ENCODE measurements at places on chromosomes 6 and 20.

DNA sequence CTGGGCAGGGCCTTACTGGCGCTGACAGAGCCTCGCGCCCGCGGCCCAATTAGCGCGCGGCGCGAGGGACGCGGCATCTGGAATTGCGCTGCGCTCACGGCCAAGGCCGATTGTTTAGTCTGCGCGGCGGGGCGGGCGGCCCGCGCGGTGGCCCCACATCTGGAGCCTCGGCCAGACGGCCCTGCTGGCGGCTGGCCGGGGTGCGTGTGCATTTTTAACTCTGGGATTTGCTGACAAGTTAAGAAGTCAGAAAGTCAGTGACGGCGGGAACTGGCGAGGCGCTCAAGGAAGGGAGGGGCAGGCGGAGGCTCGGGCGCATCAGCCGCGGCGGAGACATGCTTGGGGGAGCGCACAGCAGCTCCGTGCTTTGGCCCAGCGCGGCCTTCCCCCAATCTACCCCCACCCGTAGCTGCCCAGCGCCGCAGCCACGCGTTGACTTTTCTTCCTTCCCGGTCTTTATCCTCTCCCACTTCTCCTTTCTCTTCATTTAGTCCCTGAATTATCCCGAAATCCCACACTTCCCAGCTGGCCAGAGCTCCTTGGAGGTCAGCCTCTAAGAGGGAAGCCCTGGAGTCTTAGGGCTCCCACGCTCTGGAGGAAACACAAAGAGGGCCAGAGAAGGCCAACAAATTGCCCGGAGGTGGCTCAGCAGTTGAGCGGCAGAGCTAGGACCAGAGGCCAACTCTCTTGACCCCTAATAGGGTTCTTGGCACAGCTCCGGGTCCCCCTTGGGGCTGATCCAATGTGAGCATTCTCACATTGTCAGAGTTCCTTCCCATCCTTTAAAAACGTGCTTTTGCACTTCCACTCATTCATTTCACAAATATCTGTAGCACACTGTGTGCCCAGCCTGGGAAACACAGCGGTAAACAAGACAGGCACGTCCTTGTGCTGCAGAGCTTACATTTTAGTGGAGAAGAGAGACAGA lies 40.8 kb upstream of the FOXP4 start:
- peak; percentile 46 for DNase-seq

DNA sequence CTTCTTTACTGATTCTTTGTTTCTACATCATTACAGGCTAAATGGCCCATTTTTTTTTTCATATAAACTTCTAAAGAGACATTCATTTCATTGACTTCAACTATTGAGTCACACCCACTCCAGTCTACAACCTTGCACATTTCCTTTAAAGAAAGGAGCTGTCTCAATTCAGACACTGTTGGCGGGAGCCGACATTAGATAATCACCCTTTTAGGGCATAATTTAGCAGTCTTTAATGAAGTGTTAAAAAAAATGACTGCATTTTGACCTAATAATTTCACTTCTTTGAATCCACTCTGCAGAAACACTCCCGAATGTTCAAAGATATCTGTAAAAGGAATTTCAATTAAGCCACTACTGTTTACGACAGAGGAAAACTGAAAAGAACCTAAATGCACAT lies 1.5 kb downstream of the EPM2A start:
- DNase-seq, result no peak

GRCh38 chr6:65538644-65539043 lies 168.4 kb downstream of the EYS start:
- DNase-seq, result no peak

- DNase-seq, result no peak
Observed at GRCh38 chr6:157110607-157111006, 212.7 kb downstream of the TMEM242 start.

GRCh38 chr6:115668781-115669180 lies 391.9 kb downstream of the FRK start:
- no peak for DNase-seq

- DNase-seq, result no peak
Observed at GRCh38 chr20:29689411-29690225, 1567.8 kb upstream of the DEFB115 start.

- peak; percentile 73 for DNase-seq
Observed at GRCh38 chr6:156427345-156427744, 349.8 kb upstream of the ARID1B start.

GRCh38 chr6:24646771-24647170 lies 780 bp upstream of the KIAA0319 start:
- no peak for DNase-seq

GRCh38 chr6:130115036-130115435 lies 96.7 kb downstream of the L3MBTL3 start:
- DNase-seq, result no peak

DNA sequence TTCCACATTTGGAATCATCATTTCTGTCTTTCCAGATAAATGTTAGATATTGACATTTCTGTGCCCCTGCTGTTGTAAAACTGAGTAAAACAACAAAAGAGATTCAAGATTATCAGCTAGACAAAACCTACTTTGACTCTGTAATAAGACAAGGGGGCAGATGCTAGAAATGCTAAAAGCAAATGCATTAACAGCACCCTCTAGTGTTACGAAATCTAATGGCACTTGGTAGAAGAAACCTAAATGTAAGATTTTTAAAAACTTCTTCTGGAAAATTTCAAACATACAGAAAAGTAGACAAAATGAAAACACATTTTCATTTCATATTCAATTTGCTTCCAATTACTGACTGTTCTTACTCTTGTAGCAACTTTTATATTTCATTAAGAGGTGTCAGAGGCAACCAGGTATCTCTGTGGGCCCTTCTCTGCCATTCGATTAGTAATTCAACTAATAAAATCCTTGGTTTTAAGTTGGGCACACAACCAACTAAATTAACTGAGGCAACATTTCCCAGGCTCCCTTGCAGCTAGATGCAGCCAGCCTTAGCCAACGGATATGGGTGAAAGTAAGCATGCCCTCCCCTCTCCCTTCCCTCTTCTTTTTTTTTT lies 45.0 kb downstream of the SLC23A2 start:
- no peak for DNase-seq

- no peak for DNase-seq
Observed at GRCh38 chr6:154039231-154039842, at the start of gene OPRM1. OPRM1 (plus strand) TSS chr6:154039240; CDS start chr6:154039545, 305 bp downstream.

- DNase-seq, result no peak
Observed at GRCh38 chr6:159071843-159072769, 27.3 kb upstream of the TAGAP start.

DNA sequence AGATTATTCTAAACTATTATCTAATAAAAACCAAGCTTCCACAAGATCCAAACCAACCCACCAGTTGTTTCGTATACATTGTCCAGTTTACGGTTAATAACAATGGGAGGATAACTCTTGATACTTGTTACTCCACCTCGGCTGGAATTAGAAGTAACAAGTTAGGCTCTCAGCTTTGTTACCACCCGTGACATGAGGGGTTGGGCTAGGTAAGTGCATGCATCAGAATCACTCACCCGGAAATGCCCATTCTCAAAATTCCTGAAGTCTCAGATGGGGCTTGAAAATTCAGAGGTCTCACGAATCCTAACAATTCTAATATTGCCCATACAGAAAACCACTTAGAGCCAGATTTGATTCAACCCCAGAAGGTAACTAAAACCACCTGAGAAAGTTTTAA lies 27.0 kb upstream of the SERPINB1 start:
- DNase-seq, result no peak

DNA sequence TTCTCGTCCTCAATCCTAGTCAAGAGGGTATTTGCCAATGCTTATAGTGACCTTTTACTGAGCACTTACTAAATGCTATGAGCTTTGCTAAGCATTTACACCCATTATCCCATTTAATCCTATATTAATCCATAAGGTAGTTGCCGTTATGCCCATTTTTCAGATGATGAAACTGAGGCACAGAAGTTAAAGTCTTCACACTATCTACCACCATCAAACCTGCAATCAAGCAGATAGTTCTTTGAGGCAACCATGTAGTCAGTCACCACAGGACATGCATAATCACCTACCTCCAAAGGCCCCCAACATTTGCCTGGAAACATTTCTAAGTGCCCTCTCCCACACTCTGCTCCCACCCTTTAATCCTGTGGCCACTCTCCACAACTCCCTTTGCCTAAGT lies 149.6 kb downstream of the LY86 start:
- no peak for DNase-seq

GRCh38 chr6:92132457-92132856 lies 1286.9 kb downstream of the EPHA7 start:
- no peak for DNase-seq

DNA sequence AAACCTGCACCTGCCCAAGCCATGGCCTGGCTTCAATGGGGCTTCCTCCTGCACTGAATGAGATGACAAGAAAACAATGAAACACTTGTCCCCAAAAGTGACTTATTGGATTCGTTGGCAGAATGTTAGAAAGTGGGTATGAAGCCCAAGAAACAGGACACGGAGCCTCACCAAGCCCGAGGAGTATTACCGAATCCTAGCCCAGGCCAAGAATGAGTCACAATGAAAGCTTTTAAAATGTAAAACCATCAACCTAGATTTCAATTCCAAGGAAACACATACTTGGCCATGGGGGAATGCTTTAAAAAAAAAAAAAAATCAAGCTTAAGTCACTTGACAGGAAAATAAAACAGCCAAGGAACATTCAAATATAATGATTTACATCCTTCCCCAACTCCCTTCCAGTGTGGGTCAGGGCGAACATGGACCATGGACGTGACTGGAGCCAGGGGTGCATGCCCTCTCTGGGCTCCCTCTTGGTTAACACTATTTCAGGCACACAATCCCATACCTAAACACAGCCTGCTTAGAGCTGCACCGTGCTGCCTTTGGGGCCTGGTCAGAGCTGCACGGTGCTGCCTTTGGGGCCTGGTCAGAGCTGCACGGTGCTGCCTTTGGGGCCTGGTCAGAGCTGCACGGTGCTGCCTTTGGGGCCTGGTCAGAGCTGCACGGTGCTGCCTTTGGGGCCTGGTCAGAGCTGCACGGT lies 3.1 kb upstream of the STX16 start:
- DNase-seq, result peak; percentile 62

DNA sequence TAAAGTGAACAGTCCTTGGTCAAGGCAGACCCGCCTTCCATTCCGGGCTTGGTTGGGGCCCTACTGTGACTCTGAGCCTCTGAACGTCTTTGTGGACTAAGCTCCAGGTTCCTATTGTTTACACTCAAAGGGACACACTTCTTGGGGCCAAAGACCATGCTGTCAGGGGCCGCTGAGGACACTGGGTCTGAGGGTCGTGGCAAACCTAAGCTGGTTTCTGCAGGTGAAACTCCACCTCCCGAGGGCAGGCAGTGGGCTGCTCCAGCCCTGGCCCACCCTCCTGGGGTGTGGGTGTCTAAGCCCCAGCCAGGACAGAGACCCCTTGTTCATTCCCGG lies 43.1 kb downstream of the DSTN start:
- no peak for DNase-seq

- no peak for DNase-seq
Observed at GRCh38 chr20:58719971-58720371, 27.4 kb downstream of the NPEPL1 start.

DNA sequence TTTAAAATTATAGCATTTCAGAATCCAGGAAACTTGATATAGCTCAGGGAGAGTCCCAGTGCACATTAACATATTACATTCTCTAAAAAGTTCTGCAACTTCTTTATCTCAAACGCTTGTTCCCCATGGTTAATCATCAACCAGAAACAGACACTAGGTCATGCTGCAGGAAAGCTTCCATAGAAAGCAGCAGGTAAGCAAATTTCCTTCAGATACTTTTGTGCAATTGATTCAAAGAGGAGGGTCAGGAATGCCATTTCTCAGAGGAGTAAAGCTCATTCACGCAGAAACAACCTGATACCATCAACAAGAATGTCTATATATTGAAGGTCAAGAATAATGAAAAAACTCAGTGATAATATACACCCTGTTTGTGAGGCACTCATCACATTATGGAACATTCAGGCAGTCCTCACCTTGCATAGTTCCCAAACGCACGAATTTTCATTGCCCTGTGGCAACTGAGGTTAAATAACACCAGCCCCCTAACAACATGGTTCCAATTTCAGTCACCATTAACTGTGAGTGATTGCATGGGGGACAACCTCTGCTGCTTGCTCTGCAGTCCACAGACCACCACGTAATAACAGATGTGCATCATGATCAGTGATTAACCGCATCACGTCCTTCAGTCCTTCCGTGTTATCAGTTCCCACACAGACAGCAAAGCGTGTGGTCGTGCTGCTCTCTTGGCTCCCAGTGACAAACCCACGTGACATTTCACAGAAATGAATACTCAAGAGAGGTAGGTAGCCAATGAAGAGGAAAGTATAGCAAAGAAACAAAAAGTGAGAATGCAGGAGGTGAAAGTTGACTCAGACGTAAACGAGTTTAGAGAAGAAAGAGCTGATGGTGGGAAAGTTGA lies 95.7 kb downstream of the LY86 start:
- DNase-seq, result no peak

- no peak for DNase-seq
Observed at GRCh38 chr6:119669221-119669620, 319.7 kb upstream of the MAN1A1 start.

DNA sequence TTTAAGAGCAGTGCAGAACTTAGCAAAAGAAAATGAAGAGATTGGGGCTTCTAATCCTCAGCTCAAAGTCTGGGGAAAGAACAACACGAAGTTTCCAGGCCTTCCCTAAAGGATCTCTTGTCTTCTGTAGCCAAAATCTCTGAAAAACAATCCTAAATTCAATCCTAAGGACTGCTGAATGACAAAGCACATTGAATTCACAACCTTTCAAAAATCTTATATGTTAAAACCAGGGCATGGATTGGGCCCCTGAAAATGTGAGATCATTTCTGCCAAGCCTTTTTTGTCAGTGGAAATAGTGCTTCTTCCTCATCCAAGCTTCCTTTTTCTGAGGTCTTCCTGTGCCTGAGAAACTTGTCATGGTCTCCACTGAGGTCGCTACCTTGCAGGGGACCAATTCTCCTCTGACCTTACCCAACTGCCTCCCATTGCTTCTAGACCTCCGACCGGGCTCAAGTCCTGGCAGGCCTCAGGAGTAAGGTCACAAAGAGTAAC lies 126.2 kb upstream of the ARID1B start:
- DNase-seq, result no peak

DNA sequence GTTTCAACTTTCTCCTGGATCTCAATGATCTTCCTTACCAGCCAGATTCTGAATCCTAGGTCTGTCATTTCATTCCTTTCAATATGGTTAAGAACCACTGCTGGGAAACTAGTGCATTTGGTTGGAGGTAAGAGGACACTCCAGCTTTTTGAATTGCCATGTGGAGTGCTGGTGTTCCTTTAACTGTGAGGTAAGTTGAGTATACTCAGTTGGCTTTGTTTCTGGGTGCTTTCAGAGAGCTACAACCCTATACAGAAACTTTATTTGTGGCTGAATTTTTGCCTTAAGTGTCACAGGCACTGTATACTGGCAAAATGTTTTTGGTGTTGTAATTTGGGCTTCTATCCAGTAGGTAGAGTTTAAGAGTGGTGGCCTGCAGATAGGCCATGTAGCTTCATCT lies 175.8 kb downstream of the TBC1D32 start:
- DNase-seq, result no peak

GRCh38 chr6:151239603-151240035 lies at the start of gene AKAP12:
AKAP12 (plus strand) TSS chr6:151239967; CDS start chr6:151240563, 596 bp downstream.
- no peak for DNase-seq
